GM23338 (cell line): ENCODE measurements at places on chromosomes 6 and 20. TPM values are rescaled to one million over a fixed set of nuclear protein-coding genes. Genes with fewer than 3 reads are reported as not detected.

DNA sequence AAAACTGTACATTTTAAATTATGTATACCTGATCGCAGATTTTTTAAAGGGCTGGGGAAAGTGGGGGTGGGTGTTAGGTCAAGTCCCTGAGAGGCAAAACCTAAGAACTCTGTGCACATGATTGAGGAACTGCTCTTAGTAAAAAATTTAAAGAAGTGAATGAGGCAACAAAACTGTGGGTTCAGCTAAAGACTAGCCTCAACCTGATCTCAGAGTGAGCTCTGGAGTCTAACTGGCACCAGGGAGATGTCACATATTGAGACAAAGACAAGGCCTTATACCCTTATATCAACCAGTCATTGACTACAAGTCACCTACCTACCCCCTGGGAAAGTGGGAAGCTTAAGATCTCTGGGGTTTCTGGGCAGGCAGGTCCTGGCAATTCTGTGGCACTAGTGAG, 27.4 kb upstream of the RUNX2 start:
- DNase-seq: no peak
- no peak overlapping the region for H3K27ac ChIP-seq
- no peak overlapping the region for H3K4me3 ChIP-seq
- H3K27me3 ChIP-seq: no peaks in the 10 kb centered on the region
- no peaks in the 10 kb centered on the region for H3K36me3 ChIP-seq
- no peaks in the 10 kb centered on the region for H3K4me1 ChIP-seq

DNA sequence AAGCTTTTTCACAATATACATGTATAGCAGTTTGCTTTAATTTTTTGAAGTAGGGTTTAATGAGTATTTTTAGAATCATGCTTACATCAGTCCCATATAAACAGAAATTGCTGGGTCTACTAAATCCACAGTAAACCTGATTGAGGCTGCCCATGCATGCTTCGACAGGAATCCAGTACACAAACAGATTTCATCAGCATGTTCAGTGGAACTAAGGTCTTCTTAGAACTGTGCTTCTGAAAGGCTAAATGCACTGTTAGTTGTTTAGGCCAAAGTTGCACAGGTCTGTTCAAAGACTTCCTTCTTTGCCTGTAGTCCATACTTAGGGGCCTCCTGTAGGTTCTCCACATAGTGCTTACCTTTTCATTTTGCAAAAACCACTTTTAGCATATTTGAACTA, 42.5 kb upstream of the THBS2 start:
- no peaks in the 10 kb centered on the region for H3K4me1 ChIP-seq
- no peak overlapping the region for H3K27ac ChIP-seq
- H3K4me3 ChIP-seq: no peak overlapping the region
- no peak for DNase-seq

CHD6 gene
- 41.0 and 45.9 TPM in 2 replicates for total RNA-seq

MUC22 gene
- not detected in 2 replicates for total RNA-seq

- H3K4me3 ChIP-seq: peak overlapping the region; percentile 75
- H3K27me3 ChIP-seq: peaks cover 18% of the 10 kb centered on the region
- peaks cover 26% of the 10 kb centered on the region for H3K4me1 ChIP-seq
- H3K27ac ChIP-seq: no peak overlapping the region
- H3K36me3 ChIP-seq: no peaks in the 10 kb centered on the region
These were observed 1.2 kb upstream of the SYNJ2 start for GRCh38 chr6:157980288-157981131.
